ENCODE measurements at places on chromosomes 12 and 14.
A peak's percentile ranks its signal among the peaks of the same experiment; 100 is the strongest.

- peak; percentile 37 for DNase-seq
These were observed 107.0 kb downstream of the HELB start for GRCh38 chr12:66409195-66409871.

DNA sequence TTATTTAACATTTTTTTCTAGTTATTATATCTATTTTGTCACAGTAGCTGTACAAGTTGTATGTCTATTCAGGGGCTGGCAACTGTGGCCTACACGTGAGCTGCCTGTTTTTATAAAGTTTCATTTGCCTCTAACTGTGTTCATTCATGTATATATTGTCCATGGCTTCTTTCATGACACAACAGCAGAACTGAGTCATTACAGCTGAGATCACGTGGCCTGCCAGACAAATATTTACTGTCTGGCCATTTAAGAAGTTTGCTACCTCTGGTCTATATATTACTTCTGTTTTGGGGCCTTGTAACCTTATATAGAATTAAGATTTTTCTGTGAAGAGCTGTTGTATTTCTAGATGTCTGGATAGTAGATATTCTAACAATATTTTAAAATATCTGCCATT lies 37.9 kb downstream of the KIAA0586 start:
- DNase-seq: no peak

DNA sequence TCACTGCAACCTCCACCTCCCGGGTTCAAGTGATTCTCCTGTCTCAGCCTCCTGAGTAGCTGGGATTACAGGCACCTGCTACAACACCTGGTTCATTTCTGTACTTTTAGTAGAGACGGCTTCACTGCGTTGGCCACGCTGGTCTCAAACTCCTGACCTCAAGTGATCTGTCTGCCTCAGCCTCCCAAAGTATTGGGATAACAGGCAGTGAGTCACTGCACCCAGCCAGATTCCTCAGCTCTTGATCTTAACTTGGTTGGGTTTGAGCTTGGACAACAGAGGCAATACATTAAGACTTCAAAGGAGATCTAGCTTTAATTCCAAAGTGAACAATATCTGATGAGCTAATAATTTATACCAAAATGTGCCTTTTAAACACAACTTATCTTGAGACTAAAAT lies 5.6 kb downstream of the DAZAP2 start:
- DNase-seq: no peak

- DNase-seq: no peak
These were observed 1.9 kb downstream of the RIMKLB start for GRCh38 chr12:8699714-8700113.

DNA sequence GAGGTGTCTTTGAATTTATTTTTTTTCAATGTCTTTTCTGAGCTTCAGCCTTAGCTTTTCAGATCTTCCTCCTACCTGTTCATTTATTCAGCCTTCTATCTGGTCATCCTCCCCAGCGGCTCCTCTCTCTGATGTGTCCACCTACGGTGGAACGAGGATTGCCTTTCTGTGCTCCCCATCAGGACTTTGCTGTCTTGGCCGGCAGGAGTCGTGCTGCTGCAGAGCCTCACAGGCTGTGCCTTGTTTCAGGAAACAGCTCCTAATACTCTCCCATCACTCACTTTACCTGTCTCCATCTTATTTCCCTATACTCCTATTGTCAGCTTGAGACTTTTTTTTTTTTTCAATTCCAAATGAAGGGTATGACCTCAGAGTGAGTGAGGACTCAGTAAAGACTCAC lies 76.9 kb downstream of the KICS2 start:
- no peak for DNase-seq

- DNase-seq: no peak
These were observed 20.5 kb downstream of the PPHLN1 start for GRCh38 chr12:42346403-42347002.

DNA sequence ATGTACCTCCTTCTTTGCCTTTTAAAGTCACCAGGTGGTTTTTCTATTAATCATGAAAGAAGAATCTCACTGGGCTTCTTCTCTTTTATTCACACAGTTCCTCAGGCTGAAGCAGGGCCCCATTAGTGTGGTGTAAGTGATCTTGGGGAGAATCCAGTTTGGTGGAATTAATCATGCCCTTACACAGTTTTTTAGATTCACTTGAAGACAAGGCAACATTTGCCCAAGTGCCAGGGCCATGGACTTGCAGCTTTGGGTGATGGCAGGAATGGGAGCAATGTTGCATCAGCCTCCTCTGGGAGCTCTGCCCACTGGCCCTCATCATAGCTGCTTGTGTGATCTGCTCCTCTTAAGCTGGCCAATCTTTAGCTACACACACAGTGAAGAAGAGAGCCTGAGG lies 33.8 kb downstream of the KCNK10 start:
- no peak for DNase-seq
